ENCODE measurements at places on chromosomes 1 and 21.

DNA sequence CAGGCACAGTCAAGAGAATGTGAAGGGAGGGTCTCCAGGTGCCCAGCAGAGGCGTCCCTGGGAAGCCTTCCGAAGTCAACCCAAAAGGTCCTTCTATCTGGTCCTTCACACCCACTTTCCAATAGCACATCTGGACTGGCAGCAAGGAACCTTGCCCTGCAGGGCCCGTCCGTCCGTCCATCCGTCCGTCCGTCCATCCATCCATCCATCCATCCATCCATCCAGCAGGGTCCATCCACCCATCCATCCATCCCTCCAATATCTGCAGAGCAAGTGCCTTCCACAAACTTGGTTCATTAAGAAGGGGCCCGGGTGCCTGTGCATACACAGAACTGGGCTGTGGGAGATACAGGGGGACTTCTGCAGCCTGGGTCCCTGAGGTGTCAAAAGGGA, 31.6 kb downstream of the SLC45A1 start:
- no peak for DNase-seq

DNA sequence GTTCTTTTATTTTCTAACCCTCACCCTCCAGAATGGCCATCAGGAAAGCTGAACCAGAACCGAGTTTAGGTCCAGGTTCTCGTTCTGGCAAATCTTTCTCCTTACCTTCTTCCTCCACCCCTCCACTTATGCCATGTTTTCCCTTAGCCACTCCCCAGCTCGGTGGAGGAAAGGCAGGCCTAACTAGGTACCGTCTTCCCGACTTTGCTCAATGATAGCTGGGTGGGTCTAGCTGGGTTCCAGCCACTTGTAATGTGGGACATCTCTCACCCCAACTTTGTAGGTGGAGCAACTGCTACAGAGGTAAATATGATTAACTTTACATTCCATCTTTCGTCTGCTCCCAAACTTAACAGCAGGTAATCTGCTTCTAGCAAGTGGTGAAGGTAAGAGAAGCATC, 646 bp downstream of the BNIPL start:
- no peak for DNase-seq

DNA sequence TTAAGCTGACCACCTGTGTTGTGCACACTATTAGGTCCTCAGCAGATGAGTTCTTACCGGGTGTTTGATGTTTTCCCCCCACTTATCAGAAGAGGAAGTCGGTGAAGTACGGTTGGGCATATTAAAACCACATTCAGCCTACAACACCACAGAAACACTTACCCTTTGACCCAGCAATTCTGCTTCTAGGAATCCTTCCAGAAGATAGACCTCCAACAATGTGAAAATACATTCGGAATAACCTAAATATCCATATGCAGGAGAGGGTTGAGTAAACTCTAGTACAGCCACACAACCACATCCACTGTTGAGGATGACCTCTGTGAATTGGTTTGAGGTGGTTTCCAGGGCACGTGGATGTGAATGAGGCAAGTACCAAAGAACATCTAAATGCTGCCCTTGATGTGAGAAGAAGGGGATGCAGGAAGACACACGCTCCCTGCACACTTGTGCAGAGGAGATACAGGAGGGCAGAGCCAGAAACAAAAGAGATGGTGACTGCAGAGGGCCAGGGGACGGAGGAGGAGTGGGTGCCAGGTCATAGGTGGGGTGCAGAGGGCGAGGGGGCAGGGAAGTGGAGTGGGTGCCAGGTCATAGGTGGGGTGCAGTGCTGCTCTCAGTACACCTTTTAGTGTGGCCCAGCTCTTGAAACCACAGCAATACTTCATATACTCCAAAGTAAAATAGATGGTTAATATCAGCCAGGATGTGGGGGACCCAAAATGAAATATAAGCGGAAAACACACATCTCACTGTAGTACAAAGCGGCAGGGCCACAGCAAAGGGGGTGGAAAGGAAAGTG, 12.8 kb downstream of the ADARB1 start:
- no peak for DNase-seq

- DNase-seq, result no peak
Measured at GRCh38 chr21:38813143-38813542, 7.4 kb downstream of the ETS2 start.

- DNase-seq, result no peak
Measured at GRCh38 chr1:54109129-54110090, 43.4 kb downstream of the CDCP2 start.

DNA sequence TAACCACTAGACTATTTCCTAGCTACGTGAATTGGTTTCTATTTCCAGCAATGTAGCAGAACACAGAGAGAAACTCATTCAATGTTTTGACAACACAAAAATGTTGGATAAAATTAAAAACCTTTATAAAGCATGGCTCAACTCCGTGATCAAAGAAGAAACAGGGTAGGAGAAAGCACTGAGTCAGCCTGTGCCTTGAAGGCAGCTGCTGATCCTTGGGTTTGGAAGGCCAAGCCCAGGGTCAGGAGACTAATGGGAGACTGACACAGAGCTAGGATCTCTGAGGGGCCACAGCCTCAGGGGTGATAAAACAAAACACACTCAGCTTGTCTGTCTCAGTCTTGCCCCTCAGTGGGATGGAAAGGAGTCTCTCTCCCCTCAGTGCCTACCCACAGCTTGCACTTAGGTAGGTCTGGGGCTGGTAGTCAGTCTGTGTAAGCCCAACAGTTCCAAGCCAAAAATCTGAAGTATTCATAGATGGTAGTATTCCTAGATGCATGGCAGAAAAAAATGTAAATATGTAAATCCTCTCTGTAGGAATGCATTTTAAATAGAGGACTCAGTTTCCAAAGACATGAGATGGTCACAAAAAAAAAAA, 53.3 kb downstream of the B3GALNT2 start:
- DNase-seq, result no peak

- DNase-seq, result no peak
Measured at GRCh38 chr1:94713472-94714141, 106.5 kb upstream of the SLC44A3 start.

DNA sequence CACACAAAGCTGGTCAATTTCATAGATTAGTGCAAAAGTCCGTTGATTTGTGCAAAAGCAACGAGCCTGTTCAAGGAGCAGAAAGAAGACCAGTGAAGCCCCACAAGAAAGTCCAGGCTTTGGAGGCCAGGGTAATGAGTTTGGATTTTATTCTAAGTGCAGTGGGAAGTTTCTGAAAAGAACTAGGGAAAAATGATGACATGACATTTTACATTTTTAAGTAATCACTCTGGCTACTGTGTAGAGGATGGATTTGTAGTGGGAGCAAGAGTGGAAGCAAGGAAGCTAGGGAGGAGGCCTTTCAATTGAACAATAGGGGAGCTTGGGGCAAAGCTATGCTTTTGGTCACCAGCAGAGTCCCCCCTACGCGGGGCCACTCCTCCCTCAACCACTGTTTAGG, 186.2 kb downstream of the ZNF281 start:
- DNase-seq, result no peak
